Activated naive CD4-positive, alpha-beta T cell treated with anti-CD3 and anti-CD28 coated beads, Interleukin-2, amount 50 U/mL, for 16 hours (primary cell): ENCODE measurements at places on chromosomes 5 and 9.

DNA sequence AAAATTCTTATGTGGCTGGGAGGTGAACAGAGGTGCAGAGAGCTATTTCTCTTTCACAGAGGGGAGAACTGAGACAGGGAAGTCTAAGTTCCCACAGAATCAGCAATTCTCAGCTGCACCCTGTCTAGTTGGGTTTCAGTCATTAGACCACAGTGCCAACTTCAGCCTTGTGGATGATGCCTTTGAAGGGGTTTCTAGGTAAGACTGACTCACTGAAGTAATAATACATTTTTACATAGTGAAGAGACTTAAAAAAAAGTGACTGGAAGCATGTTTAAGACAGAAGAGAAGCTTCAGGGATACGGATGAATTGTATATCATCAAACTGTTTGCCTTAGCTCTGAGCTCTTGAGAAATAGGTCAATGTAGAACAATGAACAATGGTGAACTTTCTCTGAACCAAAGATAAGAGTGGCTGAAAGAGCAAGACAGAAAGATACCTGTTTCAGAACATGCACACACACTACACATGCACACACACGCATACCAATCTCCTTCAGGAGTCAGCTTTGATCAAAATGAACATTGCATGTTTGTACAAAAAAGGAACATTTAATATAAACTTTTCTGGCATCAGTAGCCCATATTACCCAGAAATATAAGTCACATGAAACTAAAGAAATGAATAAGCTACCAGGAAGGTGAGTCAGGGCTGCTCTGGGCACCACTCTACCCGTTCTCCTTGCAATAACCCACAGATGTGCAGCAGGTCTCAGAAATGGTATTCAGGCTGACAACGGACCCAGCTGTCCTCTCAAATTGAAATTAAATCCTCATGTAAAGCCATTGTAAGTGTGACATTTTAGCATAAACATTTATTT lies 12.6 kb upstream of the FYB1 start:
- DNase-seq: peak; percentile 51

- no peak for DNase-seq
Observed at GRCh38 chr5:83866181-83866580, 145.5 kb upstream of the HAPLN1 start.

GRCh38 chr9:99140685-99141314 lies 35.9 kb downstream of the TGFBR1 start:
- peak; percentile 48 for DNase-seq

- no peak for DNase-seq
Observed at GRCh38 chr5:8239646-8240045, 370.7 kb downstream of the MTRR start.

- peak; percentile 22 for DNase-seq
Observed at GRCh38 chr5:68891718-68892117, 202.1 kb upstream of the SLC30A5 start.

DNA sequence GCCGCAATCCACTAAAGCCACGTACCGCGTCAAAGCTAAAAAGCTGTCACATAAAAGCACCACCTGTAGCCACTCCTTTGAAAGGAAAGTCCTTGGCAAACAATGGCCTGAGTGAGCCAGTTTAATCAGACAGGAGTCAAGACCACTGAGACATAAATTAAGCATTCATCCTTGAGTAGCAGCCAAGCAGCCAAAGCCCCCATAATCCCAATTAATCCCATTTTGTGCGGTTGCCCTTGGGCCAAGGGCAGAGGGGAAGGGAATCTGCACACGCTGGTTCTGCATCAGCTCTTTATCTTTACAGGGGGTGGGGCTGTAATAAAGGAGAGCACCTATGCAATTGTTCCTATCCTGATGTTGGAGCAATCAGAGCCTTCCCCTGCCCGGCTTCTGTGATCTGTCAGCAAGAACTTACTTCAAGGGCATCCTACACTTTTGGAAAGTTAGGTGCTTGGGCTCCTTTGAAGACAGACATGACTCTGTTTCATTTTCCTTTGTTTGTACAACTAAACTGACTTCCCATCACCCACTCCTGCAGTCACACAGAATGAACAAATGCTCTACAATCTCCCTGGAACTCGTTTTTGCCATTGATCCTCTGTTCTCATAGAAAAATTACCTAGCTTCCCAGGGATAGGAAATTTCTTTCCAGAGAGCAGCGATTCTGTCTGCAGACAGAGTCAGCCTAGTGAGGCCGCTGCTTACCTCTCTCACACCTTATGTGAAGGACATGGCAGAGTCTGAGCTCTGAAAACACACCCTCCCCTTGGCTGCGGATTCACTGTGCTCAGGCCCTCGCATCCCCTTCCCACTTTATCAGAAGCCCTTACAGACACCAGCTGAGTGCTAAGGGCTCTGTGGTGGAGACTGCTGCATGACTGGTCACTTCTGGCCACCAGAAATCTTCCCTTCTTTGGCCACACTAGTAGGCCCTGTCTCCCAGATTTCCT lies 116.2 kb upstream of the TBCA start:
- no peak for DNase-seq

DNA sequence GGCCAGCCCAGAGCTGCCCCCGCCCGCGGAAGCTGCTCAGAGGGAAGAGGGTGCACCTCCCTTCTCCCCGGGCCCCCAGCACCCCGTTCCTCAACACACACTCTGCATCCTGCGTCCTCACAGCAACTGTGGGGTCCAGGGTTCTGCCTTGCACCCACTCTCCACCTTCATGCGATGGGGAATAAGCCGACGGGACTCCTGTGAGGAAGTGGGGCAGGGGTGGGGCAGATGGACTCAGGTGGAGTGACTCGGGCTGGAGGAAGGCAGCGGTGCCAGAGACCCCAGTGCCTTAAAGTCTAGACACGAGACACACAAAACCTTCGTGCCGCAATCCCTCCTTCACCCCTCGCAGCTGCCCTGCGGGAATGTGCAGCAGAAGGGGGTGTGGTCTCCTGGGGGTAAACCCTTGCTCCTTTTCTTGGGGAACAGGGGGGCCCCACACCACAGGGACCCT lies 8.6 kb downstream of the BRD3 start:
- DNase-seq: no peak

- peak; percentile 97 for DNase-seq
Observed at GRCh38 chr9:34048727-34049629, at the start of gene UBAP2. UBAP2 (minus strand) TSS chr9:34048887; CDS start chr9:34017148, 31,739 bp downstream.

- no peak for DNase-seq
Observed at GRCh38 chr9:76691517-76692313, 72.5 kb upstream of the PCA3 start.

- DNase-seq: no peak
Observed at GRCh38 chr9:70589571-70590314, 175.3 kb upstream of the KLF9 start.

DNA sequence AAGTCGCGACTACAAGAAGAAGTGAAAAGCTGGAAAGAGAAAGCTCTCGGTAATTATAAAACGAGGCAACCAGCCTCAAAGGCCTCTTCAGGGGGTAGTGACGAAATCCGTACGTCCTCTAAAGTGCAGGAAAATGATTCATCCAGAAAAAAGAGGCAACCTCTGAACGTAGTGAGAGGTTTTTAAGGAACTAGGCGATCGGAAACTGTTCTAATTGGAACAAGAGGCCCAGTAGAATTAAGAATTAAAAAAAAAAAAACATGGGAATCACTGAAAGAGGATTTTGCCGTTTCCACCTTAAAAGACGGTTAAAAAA lies 1.0 kb downstream of the CSNK1A1 start:
- no peak for DNase-seq

GRCh38 chr5:154937718-154938466 lies at the start of gene GEMIN5:
GEMIN5 (minus strand) TSS chr5:154938211; CDS start chr5:154938133, 78 bp downstream.
- peak; percentile 88 for DNase-seq

GRCh38 chr5:9335269-9335668 lies 210.6 kb downstream of the SEMA5A start:
- no peak for DNase-seq

DNA sequence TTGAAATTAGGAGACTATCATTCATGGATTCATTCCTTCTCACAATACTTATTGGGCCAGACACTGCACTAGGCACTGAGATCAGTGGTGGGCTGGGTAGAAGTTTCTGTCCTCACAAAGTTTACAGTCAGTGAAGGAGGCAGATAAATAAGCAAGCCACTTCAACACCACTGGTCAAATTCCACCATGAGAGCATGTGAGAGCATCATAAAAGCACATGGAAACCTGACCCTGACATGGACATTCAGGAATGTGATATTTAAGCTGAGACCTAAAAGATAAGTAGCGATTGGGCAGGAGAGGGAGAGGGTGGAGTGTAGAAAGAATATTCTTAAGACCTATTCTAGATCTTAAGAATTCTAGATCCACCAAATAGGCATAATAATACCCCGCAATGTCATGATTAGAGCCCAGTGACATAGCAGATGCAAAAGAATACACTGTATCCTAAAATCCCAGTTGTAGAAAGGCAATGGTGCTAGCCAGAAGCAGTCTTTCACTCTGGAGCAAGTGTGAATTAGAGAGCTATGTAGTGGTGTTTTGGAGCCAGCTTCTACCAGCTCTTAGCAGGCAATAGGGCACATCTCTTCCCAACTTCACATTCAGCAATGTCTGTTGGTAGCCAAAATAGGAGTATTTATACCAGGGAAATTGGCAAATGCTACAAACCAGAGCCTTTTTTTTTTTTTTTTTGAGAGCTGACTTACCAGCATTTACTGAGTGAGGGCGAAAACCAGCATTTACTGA lies 46.4 kb downstream of the SH3RF2 start:
- DNase-seq: no peak

DNA sequence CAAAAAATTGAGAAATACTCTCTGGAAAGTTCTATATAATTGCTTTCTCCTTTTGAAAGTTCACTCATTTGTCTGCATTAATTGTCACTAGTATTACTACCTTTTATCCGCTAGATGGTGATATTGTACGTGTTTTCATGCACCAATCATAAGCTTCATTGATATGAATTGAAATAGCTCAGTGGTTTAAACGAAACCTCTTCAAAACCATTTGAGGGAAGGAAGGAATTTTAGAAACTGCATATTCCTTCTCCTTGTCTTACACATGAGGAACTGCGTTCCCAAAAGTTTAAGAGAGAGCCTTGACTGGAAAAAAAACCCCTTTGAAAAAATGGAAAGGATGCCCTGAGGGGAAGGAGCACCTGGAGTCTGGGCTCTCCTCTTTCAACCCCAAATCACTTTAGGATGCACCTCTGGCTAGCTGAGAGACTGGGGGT lies 98.6 kb downstream of the YTHDC2 start:
- DNase-seq: no peak

DNA sequence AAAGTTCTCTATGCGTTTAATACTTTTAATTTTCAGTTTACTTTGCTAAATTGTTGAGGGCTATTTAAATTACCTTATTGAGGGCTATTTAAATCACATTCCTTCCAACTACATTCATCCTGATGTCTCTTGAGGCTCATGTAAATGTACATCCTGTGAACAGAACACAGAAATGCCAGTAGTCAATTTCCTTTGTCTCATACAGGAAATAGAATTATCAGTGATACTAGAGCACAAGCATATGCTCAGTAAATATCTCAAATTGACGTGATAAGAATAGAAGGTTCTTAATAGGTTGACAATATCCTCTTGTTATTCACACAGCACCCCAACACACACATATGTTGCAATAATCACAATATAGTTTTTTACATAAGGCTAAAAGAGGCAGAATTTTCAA lies 449.0 kb downstream of the CYLC2 start:
- DNase-seq: no peak

DNA sequence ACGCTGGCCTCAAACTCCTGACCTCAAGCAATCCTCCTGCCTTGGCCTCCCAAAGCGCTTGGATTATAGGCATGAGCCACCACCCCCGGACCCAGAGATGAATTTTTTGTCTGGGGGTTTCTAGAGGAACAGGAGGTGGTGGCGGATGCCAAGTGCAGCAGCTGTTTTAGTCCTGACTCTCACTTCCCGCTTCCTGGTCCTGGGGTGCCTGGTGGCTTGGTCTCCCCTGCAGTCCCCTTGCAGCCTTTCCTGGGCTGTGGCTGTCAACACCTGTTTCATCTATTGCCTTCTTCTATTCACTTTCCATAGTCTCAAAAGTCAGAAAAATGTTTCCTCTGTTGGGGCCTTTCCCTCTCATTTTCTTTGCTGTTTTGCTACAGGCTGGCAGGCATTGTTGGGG lies 6.5 kb upstream of the NHP2 start:
- DNase-seq: no peak

DNA sequence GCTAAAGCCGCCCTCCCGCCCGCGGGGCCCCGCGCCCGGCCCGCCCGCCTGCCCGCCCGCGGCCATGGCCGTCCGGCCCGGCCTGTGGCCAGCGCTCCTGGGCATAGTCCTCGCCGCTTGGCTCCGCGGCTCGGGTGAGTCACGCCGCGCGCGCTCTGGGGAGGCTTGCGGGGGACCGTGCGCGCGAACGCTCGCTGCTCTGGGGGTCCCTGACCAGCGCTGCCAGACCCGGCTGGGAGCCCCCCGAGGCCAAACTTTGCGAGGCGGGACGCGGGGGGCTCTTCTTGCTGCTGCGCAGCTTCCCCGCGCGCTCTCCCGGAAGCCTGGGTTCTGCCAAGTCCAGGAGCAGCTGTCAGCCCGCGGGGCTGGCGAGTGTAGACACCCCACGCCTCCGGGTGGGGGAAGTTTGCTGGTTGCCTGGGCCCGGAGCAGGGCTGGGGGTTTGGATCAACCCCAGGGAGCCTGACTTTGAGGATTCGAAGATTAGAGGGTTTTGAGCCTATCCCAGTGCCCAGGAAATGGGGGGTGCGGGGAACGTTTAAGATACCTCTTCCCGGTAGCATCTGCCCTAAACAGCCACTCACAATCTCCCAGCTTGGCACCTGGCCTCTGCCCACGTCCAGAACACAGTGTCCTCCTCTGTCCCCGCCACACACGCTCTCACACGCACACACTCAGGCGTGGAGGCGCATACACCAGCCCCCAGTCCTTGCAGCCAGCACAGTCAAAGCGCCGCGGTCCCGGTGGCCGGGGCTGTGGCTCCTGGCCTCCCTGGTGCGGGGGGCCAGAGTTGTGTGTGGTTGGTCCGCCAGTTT lies 535 bp downstream of the UNC5A start:
- no peak for DNase-seq

GRCh38 chr5:56382896-56383295 lies 149.8 kb upstream of the ANKRD55 start:
- no peak for DNase-seq

DNA sequence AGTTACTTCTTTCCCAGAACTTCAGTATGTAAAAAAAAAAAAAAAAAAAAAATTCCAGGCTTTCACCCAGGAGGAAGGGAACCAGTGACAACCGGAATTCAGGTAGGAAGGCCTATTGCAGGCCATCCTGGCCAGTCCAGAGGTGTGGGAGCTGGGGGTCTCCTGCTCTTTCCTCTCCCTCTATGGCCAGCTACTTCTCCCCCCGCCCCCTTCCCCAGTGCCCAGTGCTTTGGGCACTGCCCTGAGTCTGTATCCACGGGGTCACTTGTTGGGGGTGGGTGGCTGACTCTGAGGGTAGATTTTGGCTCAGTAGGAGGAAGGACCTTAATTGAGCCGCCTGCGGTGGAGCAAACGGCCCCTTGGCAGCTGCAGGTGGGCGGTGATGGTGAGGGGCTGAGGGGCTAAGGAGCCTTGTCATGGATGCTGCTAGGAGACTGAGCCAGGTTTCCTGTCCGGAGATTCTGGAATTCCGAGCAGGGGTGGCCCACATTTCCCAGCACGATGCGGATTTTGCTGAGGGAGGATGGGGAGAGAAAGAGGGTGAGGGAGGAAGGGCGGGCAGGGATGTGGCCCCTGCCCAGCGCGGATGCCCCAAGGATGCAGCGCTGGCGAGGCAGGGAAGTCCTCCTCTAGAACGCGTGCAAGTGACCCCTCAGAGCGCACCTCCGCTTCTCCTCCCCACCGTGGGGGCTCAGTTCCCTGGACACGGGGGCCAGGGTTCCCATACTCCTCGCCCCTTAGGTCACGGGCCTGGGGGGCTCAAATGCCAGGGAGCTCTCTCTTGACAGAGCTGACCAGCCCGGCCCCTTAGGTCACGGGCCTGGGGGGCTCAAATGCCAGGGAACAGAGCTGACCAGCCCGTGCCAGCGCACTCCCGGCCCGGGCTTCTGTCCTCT lies 1.2 kb upstream of the PHF2 start:
- no peak for DNase-seq
